GM12891 (cell line): ENCODE measurements at places on chromosomes 1 and 21.

- no peak for DNase-seq
Observed at GRCh38 chr1:55828044-55828443, 612.9 kb upstream of the USP24 start.

DNA sequence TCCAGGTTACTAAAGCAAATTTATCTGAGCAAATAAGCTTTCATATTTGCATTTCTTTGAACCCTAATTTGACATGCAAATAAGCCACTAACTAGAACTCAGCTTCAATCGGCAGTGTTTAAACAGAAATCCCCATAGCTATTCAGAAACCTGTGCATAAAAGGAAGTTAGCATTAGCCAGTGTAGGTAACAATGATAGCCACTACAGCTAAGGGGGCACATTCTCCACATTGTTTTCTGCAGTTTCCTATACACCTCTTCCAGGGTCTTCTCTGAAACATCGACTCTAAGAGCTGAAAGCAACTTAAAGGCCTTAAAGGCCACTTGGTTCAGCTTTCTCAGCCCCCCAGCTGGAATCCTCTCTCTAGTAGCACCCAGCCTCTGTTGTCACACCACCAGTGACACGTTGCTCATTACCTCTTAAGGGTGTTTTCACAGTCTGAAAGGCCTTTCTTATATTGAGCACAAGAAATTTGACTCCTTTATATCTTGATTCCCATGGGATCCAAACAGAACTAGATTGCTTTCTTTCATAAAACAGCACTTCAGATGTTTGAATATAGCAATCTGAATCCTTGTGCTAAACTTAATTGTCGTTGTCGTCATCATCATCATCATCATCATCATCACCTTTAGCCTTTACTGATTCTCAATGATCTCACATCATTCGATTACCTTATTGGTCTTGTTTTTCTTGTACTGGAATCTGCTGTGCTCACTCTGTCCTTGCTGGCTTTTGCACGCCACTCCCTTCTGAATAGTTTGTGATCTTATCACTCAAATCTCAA is 93.9 kb upstream of the DAB1 start:
- DNase-seq: no peak

DNA sequence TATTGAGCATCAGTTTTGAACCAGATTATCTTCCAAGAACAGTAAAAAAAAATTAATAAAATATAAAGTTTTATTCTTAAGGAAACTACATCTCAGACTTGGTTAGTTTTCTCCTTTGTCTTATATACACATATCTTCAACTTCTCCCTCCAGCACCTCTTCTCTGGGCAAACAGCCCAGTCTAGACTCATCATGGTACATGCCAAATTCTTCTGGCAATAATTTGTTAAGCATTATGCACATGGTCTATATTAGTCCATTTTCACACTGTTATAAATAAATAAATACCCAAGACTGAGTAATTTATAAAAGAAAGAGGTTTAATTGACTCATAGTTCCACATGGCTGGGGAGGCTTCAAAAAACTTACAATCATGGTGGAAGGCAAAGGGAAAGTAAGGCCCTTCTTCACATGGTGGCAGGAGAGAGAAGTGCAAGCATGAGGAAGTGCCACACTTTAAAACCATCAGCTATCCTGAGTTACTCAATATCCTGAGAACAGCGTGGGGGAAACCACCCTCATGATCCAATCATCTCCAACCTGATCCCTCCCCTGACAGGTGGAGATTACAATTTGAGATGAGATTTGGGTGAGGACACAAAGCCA is 108.7 kb upstream of the RNPC3 start:
- no peak for DNase-seq

- DNase-seq: no peak
Observed at GRCh38 chr1:14118691-14119485, 418.9 kb downstream of the PRDM2 start.

DNA sequence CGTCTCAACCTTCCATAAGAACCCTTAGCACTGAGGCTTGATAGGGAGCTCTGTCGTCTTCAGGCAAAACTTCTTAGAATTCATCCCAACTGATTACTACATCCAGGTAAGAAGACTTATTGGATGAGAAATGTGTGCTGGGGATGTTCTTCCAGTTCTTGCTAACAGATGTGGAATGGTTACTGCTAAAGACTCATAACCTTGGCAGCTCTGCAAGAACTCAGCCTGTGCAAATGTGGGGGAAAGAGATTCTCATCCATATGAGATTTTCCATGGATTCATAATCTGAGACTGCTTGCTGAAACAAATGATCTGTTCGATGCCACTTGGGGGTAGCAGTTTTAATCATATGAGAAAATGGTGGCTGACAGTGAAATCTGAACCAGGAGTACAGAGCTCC is 48.2 kb downstream of the NTPCR start:
- no peak for DNase-seq

GRCh38 chr1:198497326-198498102 is 43.0 kb downstream of the ATP6V1G3 start:
- no peak for DNase-seq

- no peak for DNase-seq
Observed at GRCh38 chr21:37710546-37711285, 205.5 kb downstream of the KCNJ6 start.

DNA sequence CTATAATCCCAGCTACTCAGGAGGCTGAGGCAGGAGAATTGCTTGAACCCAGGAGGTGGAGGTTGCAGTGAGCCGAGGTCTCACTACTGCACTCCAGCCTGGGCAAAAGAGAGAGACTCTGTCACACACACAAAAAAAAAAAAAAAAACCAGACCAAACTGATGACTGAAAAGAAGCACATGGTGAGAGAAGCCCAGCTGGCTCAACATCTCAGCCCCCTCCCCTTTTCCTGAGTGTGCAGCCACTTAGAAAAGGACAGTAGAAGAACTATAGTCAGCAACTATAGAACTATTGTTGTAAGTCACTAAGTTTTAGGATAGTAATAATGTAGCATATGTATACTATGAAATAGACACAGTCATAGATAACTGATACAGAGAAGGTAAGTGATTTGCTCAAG is 87.2 kb upstream of the RALGPS2 start:
- no peak for DNase-seq

GRCh38 chr1:218456444-218456843 is 111.3 kb downstream of the TGFB2 start:
- no peak for DNase-seq

DNA sequence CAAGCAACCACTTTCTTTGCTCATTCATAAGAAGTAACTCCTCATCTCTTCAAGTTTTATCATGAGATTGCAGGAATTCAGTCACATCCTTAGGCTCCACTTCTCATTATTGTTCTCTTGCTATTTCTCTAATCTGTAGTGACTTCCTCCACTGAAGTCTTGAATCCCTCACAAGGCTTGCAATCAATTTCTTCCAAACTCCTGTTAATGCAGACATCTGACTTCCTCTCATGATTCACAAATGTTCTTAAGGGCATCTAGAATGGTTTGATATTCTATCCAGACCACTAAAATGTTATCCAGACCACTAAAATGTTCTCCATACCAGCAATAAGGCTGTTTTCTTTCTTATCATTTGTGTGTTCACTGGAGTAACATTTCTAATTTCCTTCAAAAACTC is 528.1 kb downstream of the DPYD start:
- no peak for DNase-seq

DNA sequence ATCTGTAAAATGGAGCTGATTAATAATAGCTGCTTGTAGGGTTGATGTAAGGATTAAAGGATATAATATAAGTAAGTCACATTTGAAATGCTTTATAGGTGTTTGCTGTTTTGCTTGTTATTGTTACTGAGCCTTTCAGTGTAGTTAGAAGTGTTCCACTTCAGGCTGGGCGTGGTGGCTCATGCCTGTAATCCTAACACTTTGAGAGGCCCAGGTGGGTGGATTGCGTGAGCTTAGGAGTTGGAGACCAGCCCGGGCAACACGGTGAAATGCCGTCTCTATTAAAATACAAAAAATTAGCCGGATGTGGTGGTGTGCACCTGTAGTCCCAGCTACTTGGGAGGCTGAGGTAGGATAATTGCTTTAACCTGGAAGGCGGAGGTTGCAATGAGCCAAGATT is 12.2 kb downstream of the TRNAU1AP start:
- no peak for DNase-seq

DNA sequence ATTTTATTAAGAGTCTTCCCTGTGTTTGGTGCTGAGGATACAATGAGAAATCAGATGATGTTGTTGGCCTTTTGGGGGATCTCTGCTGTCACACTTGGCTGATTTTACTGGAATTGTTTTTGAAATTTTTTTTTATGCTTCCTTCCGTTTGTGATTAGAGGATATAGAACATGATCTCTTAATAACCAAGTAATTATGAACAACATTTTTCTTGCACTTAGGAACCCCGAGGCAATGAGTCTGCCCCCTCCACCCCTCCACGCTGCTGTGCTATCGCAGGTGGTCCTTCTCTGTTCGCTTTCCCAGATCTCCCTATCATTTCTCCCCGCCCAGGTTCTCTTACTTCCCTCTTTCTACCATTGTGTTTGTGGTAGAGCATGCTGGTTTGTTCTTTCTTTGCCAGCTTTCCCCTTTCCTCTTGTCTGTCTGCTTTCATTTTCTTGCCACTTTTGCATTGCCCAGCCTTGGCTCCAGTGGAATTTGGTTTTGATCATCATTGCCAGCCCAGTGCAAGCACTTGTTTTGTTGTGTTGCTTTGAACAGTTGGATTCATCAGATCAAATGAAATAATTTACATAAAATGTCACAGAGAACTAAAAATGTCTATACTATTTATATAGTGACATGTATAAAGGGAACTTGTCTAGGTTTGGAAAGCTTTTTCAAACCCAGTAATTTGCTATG is 73.1 kb upstream of the SCCPDH start:
- no peak for DNase-seq

DNA sequence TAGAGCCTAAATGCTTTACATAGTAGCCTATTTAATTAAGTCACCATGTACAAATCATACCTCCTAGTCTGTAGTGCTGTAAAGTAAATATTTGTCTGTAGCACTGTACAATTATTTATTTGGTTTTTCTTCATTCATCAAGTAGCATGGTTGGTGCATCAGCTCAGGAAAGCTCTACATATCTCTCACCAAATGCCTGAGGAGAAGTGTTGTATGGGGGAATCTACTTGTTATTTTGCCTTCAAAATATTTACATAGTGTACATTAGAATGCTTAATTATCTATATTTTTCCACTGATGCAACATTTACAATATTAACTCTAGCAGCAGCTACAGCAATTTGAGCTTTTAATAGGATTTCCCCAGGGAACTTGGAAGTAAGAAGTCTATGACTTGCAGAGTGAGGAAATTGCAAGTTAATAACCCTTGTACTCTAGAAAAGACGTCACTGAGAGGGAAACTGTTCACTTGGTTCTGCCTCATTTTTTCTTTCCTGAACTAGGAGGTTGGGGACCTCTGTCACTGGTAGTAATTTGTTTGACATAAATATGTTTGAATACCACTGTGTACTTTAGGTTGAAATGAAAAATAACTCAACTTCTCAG is 207.4 kb downstream of the PDE4B start:
- DNase-seq: no peak

GRCh38 chr1:118084400-118084799 is 100.6 kb downstream of the SPAG17 start:
- DNase-seq: no peak

GRCh38 chr1:64117492-64117891 is 85.9 kb upstream of the UBE2U start:
- DNase-seq: no peak

GRCh38 chr1:99771513-99771918 is 5.1 kb upstream of the FRRS1 start:
- DNase-seq: no peak

DNA sequence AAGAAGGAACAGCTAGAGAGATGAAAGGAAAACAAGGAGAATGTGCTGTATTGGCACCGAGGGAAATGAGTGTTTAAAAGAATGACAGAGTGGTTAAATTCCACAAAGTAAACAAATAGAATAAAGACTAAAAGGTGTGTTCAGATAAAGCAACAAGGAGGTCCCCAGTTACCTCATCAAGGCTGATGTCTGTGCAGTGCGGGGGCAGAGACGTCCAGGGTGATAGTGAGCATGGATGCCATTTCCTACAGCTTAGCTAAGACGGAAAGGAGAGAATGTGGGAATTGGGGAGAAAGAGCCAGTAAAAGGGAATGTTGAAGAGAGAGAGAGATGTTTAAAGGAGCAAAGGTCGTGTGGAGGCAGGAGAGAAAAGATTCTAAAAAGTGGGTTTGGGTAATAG is 15.5 kb downstream of the LMOD1 start:
- DNase-seq: no peak

DNA sequence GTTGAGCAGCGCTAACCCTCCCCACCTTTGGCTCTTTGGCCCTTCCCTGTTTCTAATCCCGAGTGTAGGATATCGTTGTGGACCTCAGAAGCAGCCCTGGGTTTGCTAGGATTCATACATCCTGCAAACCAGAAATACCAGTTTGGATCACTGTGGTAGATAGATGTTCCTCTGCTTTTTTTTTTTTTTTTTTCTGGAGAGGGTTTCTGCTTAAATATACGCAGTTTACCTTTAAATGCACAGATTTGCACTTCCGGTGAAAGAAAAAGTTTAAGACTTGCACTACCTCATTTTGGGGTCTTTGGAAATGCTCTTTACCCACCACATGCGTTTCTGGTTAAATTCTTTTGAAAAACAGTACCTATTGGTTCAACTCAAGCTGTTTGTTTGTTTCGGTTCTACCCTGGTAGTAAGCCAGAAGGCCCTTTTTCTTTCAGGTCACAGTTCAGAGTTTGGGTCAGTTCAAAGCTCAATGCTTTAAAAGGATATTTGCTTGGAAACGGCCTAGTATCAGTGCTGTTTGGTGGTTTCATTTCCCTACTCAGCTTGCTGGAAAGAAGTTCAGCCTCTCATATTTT is 908 bp downstream of the DDI2 start:
- DNase-seq: peak; percentile 37

DNA sequence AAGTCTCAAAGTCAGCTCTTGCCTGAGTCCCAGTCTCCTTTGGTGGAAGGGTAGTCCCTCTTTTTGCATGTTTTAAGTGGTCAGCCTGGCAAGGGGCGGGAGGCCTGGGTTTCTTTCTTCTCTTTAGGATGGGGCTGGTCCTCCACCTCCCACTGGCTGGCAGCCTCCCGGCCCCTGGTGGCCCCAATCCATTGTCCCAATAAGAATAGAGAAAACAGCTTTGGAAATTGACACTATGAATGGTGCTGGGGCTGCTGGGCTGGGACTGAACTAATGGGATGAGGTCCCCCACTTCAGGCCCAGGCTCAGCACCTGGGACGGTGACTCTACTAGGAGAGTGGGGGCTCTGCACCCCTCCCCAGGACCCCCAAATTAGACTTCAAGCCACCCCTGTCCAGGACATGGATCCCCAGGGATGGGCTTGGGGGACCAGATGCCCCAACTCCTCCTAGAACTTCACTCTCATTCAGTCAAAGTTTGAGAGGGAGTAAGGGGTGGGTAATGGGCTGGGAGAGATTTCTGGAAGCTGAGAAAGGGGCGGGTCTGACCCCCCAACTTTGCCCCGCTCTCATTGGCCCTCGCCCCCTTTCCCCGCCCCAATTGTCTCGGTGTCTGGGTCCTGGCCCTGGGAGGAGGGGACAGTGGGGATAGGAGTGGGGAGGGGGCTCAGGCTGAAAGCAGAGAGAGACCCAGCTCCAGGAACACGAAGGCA is 18.2 kb downstream of the SLC27A3 start:
- DNase-seq: no peak
